Hindlimb muscle (tissue), 1 donor: ENCODE measurements at places on chromosomes 13 and 19. TPM values are rescaled to one million over a fixed set of nuclear protein-coding genes. Genes with fewer than 3 reads are reported as not detected.

DUS3L gene
- 23.2 TPM for polyA plus RNA-seq

TEX26 gene
- polyA plus RNA-seq, result not detected

POGLUT2 gene
- 18.9 TPM for polyA plus RNA-seq

CEACAM21 gene
- 2.0 TPM for polyA plus RNA-seq

HSH2D gene
- polyA plus RNA-seq, result 0.40 TPM

TJP3 gene
- polyA plus RNA-seq, result not detected

POMP gene
- polyA plus RNA-seq, result 52.6 TPM

DNA sequence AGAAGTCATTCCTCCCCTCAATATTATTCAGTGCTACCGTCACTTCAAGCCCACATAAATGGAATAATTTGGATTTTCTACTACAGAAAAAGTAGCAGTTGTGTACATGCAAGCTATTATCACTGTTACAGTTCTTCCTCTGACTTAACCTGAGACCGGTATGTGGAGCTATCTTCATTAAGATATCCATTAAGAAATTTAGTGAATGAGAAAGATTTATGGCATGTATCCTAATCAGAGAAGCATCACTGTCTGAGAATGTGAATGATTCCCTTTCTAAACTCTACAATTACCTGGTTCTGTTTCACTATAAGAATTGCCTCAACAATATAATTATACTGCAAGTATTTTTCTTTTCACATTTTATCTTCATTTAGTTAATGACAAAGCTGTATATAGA lies 278.7 kb downstream of the KLF5 start:
- no peak for DNase-seq

DNA sequence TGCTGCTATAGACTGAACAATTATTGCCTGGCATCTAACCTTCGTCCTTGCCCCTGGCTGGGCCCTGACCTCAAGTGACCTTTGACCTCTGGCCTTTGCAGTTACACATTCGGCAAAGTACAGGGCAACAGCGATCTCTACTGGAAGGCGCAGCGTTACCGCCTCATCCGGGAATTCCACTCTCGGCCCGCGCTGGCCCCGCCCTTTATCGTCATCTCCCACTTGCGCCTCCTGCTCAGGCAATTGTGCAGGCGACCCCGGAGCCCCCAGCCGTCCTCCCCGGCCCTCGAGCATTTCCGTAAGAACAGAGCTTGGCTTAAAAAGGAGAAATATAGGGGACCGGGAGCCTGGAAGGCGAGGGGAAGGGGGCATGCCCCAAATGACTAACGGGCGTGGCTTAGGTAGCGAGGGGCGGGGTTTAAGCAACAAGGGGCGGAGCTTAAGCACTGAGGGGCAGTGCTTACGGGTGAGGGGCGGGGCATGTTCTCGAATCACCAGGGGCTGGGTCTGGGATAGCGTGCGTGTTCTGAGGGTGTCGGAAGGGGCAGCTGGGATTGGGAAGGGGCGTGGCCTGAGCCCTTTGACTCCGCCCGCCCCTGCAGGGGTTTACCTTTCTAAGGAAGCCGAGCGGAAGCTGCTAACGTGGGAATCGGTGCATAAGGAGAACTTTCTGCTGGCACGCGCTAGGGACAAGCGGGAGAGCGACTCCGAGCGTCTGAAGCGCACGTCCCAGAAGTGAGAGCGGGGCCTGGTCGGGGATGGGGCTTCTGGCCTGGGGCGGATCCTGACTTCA lies 52.7 kb downstream of the TRPM4 start:
- peak; percentile 36 for DNase-seq

- DNase-seq, result no peak
Measured at GRCh38 chr19:10816691-10817090, 19.3 kb downstream of the TMED1 start.

- DNase-seq, result no peak
Measured at GRCh38 chr13:19810996-19811881, 28.5 kb upstream of the PSPC1 start.

DNA sequence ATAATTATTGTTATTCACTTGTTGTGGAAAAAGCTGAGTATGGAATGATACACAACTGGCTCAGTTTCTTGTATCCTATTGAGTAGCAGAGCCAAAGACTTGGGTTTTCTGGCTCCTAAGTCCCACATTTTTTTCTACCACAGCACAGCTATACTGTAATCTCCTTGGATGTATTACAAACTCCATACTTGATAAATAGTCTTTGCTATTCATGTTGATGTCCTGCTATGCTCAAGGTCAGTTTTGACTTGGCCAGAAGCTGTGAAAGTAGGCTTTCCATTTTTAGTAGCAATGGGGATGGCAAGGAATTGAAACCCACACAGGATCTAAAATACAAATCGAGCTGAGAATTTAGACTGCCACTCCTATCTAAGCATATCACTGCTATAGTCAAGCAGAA lies 79.1 kb downstream of the B3GLCT start:
- DNase-seq, result no peak

DNA sequence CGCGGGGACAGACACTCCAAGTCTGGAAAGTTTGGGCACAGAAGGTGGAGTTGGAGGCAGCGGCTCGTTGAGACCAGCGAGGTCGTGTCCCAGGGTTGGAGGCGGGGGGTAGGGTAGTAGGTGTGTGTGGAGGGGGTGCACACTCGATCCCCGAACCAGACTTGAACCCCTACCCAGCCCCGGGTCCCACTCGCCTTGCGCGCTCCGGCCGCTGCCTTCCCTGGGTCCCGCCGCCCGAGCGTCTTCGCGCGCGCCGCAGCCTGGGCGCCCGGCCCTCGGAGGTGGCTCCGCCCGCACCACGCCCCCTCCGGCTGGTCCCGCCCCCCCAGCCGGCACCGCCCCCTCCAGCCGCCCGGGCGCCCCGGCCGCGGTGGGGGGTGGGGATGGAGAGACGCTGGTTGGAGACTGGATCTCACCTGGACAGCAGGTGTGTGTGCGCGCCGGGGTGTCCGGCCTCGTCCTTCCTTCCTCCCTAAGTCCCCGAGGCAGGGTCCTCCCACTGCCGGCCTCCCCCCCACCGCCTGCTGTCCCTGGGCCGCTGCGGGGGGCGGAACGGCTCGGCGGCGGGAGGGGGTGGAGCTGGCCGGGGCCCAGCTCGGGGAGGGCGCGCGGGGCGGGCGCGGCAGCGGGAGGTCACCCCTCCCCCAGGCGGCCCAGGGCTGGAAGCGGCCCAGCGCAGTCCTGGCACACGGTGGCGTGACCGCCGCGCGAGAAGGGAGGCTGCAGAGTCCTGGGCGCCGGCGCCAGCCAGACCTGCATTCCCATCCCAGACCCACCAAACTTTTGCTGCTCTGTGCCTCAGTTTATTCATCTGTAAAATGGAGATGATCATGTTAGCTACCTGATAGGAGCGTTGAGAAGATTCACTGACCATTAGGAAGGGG lies at the start of gene KANK2:
KANK2 (minus strand) TSS at position 255 of the 884 bp plus-strand sequence. CDS start 3,034 bp downstream, outside the sequence.
- DNase-seq, result peak; percentile 88

DNA sequence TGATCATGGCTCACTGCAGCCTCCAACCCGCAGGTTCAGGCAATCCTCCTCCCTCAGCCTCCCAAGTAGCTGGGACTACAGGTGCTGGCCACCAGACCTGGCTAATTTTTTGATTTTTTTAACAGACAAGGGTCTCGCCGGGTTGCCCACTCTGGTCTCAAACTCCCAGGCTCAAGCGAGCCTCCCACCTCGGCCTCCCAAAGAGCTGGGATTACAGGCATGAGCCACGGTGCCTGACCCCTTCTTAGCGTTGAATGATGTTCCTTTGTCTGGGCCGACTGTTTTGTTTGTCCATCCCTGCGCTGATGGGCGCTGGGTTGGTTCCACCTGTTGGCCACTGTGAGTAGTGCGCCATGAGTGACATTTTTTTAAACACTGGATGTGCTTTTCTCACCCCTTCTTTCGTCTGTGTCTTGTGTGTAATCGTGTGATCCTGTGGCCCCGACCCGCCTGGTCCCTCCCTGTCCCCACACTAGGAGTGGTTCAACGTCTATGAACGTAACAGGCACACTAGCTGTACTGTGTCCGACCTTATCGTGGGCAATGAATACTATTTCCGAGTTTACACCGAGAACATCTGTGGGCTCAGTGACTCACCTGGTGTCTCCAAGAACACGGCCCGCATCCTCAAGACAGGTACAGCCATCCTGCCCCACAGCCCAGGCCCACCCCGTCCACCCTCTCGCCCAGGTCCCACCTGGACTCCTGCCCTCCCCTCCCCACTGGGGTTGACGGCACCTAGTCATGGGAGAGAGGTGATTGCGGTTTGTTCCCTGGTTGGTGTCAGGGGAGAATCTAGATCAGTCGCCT lies 15.0 kb upstream of the EMC10 start:
- DNase-seq, result peak; percentile 67

DNA sequence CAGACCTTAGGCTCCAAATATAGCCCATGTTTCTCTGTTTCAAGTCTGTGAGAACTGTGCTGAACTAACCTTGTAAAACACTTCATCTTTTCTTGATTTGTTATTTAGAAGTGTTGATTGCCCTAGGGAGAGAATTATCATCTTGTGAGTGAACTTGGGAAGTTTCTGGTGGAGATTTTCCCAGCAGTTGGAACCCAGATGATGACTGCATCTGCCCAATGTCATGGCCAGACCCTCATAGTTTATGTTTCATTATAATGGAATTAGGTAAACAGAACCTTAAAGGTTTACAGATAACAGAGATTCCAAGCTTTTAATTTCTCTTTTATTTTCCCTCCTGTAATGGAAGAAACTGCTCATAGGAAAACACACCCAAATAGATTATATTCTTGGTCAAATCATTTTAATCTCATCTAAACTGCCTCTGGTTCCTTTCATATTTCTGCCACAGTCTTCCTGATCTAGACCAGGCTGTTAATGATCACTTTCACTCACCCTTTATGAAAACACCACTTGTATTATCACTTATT lies 569.1 kb downstream of the KCTD12 start:
- no peak for DNase-seq

DNA sequence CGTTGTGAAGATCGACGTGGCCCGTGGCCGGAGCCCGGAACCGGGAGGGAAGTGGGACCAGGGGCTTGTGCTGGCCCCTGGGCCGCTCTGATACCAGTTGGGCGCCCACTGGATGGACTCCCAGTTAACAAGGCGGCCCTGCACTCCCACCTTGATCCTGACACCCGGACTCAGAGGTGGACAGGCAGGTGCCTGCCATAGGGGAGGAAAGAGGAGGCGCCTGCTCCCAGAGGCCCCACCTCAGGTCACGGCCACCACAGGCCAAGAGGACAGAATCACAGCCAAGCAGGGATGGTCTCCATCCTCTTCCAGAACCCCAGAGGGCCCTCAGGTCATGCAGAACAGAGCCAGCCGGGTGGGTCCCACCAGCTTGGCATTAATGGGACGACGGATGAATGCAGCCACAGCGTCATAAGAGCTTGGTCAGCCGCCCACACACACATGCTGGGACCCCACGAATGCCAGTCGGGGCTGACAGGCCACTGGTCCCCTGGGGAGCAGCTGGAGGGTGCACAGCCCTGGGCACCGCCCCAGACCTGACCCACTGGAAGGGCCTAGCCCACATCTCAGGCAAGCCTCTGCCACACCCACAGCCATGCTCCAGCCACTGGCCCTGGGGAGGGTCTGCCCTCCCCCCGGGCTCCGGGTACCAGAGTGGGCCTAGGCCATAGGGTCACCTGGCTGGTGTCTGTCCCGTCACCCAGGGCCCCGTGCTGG lies 9.6 kb upstream of the KLF16 start:
- DNase-seq, result no peak

DNA sequence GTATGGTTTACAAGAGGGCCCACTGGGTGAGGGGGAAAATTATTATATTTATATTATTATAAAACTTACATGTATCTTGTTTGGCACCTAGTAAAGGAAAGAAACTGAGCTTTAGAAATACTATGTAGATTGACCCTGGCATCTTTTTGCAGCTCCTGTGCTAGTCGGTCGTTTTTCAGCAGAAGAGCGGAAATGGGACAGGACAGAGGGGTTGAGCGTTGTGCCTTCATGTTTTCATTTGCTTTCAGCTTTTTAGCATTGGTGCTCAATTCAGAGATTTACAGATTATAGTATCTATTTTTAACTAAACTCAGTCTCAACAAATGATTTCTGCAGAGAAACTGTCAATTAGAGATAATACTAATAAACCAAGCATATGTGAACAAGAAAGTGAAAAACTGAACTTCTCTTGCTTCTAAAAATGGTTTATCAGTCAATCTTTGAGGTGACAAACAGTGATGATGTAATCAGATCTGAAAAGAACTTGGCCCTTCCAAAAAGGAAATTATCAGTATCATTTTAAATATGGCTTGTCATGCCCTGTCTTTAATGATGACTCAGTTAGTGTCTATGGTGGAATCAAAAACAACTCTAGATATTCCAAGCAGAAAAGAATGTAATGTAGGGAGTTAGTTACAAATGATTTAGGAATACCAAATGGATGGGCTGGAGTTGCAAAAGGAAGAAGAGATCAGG lies 56.9 kb upstream of the KCTD4 start:
- no peak for DNase-seq

GRCh38 chr13:60242043-60242595 lies 78.4 kb upstream of the DIAPH3 start:
- DNase-seq, result no peak

DNA sequence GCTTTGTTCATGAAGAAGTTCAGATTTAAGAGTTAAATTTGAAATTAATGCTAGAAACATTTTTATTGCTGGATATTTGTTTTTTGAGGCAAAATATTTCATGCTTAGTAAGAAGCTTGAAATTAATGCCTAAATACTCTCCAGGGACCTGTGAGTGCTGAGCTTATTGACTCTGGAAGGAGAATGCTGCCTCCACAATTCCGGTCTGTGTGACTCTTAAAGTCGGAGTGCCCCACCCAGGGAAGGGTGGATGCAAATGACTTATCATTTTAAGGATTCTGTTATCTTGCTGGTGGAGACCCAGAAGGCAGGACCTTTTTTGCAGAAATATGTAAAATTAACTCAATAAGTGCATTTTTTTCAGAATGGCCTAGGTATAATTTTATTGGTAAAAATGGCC lies 143.8 kb upstream of the RXFP2 start:
- DNase-seq, result peak; percentile 3

GRCh38 chr19:47019431-47020041 lies at the start of gene NPAS1:
NPAS1 (plus strand) TSS chr19:47019837; CDS start chr19:47021048, 1,211 bp downstream.
- DNase-seq, result no peak

- DNase-seq, result peak; percentile 43
Measured at GRCh38 chr19:4803736-4804695, 12.5 kb downstream of the FEM1A start.
